ENCODE measurements at places on chromosomes 13 and 19.

DNA sequence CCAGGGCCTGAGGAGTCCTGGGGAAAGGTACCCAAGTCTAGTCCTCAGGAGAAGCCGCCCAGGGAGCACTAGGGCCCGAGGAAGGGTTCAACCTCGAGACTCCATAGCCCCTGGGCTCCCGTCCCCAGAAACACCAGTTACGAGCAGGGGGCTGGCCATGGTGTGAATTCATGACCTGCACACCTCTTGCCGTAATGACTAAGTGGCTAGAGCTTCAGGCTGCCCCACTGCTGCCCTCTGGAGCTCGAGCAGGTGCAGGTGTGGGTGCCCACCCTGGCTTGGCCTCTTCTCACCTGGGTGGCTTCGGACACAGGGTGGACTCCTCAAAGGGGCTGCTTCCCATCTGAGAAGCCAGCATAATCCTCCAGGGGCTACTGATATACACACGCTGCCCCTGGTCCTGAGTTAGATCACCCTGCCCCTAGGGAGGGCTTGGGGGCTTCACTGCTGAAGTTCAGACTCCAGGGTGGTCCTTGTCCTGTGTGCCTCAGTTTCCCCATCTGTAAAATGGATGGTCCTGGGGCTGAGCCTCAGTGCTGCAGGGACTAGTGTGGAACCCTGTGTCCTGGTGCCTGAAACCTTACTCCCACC, 13.6 kb downstream of the SPC24 start:
- no peak for DNase-seq

- no peak for DNase-seq
These were observed 148.8 kb downstream of the FLT1 start for GRCh38 chr13:28346154-28346553.

DNA sequence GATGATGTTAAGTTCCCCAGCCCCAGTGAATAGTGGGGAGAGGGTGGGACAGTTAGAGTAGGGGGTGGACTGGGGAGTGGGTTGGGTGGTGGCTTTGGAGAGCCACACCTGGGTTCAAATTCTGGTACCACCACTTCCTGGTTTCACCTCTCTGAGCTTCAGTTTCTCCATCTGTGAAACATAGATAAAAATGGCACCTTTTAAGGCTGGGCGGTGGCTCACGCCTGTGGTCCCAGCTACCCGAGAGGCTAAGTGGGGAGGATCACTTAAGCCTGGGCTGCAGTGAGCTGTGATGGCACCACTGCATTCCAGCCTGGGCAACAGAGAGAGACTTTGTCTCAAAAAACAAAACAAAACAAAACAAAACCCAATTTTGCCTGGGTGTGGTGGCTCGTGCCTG, 5.9 kb downstream of the VAV1 start:
- DNase-seq = no peak

DNA sequence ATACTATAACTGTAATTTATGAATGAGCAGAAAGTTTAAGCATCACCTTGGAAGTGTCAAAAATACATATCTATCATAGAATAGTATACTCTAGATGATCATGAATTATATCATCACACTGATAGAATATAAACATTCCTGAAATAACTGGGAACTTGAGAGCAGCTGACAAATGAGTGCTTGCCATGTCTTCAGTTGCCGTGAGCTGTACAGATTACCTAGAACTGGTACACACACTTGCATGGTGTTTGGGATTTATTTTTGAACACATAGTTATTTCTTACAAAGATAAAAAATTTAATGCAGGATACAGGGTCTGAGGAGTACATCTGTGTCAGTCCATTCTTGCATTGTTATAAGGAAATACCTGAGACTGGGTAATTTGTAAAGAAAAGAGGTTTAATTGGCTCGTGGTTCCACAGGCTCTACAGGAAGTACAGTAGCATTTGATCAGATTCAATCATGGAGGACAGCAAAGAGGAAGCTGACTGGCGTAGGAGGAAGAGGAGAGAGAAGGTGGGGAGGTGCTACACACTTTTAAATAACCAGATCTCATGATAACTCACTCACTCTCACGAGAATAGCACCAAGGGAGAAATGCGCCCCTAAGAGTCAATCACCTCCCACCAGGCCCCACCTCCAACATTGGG, 60.4 kb upstream of the MBNL2 start:
- no peak for DNase-seq

DNA sequence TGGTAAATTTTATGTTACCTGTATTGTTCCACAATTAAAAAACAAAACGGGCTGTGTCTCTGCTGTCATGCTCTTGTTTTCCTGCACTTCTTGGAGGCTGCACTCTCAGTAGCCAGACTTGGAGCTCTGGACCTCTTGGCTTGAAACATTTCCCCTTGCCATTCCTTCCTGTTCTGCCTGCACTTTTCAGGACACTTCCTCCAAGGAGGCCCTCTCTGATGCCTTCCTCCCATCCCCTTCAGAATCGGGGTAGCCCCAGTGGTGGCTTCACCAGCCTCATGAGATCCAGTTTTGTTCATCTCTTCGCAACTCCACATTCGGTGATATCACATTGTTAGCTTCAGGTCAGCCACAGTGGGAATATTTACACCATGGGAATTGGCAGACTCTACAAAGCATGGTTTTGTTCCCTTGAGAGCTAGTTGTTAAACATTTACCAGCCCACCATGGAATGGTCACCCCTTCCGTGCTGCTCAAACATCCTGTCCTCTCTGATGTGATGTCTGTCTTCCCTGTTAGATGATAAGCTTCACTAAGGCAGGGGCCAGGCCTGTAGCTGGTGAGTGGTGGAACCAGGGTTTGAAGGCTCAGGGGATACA, 40.2 kb upstream of the PEG3 start:
- no peak for DNase-seq

DNA sequence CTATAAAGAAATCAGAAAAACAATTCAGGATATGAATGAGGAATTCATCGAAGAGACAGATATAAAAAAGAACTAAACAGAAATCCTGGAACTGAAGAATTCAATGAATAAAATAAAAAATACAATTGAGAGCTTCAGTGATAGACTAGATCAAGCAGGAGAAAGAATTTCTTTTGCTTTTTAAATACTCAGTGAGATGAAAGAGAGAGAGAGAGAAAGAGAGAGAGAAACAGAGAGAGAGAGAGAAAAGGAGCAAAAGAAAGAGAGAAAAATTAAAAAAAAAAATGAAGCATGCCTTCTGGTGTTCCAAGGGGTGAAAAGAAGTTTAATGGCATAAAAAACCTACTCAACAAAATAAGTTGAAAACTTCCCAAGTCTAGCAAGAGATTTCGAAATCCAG, 22.0 kb upstream of the SLC7A9 start:
- no peak for DNase-seq

- peak; percentile 14 for DNase-seq
These were observed 6.6 kb downstream of the ISOC2 start for GRCh38 chr19:55454787-55455243.

DNA sequence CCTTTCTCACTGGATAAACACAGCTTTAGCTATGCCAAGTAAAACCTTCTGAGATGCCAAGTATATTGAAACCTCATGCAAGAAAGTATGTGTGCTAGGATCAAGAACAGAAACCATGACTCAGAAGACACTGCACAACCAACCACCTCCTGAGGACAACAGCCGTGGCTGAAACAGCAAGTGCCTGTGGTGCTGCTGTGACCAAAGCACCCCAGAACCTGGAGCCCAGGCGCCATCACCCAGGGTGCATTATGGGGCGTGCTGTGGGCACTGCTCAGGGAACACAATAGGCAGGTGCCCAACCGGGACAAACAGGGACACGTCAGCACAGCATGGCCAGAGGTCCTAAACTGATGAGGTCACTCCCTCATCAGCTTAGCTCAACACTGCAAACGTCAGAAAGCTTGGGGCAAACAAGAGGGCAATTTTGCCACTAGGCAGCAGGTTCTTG, 101.3 kb upstream of the SLC15A1 start:
- DNase-seq = no peak

GRCh38 chr13:25046985-25047511, 48.9 kb upstream of the PABPC3 start:
- DNase-seq = no peak

- no peak for DNase-seq
These were observed 15.3 kb upstream of the SPATA13 start for GRCh38 chr13:24145240-24145639.

DNA sequence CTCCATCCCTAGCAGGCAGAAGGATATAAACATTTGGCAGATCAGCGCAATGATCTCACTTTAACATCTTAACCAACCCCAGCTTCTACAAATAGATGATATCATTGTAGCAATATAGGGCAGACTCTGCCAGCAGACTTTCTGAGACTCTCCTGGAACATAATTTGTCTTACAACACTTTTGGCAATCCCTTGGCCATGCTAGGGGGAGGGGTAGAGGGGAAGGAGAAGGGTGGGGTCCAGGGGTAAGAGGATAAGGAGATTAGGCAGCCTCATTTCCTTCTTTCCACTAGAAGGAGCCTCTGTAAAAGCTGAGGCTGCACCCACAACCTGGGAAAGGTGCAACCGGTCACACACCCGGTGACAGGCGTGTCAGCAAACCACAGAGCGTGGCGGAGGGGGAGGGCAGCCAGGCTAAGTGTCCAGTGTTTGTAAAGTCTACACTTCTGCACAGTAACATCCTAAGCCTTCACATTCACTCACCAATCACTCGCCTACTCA, 8.7 kb upstream of the UBAC2 start:
- no peak for DNase-seq

DNA sequence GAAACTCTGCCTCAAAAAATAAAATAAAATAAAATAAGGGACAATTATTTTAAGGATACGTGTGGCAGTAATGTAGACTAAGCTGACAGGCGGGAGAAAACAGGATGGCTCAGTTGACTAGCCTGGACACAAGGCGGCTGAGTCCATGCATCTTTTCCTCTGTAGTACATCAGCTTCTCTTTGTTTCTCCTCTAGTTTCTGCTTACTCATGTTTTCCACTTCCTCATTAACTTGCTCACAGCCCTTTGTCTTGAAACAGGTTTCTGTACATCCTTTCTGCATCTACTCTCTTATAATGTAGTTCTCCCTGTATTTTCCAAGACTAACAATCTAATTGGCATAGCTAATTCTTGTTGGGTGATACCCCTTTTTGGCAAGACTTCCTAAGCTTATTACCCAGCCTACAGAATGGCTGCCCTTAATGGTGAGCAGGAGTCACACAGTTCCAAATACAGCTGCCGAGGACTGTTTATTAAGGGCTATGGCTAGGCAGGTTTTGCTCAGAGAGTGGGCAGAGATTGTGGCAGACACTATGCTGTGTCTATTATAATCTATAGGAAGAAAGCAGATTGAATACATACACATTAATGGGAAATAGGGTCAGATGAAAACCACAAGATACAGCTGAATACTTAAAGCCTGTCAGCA, 58.7 kb upstream of the KLF5 start:
- peak; percentile 37 for DNase-seq

DNA sequence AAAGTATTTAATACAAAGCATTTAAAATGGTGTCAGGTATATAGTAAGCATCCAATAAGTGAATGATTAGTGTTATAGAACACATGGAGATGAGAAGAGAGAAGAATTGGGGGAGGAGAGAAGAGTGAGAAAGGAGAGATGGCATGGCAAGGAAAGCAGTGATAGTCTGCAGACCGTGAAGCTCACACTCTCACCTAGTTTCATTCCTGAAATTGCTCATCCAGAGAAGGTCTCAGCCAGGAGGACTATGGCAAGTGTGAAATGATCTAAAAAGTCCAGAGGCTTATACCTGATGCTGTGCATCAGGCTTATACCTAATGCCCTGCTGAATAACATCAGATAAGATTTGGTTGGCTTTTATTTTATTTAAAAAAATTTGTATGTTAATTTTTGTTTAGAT, 351.6 kb upstream of the KLF12 start:
- no peak for DNase-seq

- no peak for DNase-seq
These were observed 93.2 kb downstream of the STK24 start for GRCh38 chr13:98483601-98484288.

- DNase-seq = peak; percentile 33
These were observed 54.9 kb upstream of the SACS start for GRCh38 chr13:23488442-23488841.

DNA sequence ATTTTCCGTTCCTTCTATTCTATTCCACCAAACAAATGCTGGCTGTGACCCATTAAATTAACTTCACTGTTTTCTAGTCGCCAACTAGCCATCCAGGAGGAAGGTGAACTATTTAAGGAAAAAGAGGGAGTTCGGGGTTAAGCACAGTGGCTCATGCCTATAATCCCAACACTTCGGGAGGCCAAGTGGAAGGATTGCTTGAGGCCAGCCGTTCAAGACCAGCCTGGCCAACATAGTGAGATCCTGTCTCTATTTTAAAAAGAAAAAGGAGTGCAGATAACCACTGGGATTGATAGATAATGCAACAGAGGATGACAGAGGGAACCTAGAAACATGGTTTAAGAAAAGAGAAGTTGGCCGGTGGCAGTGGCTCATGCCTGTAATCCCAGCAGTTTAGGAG, 44.7 kb downstream of the SPTBN4 start:
- no peak for DNase-seq
